ENCODE measurements at places on chromosomes 16 and 17.

DNA sequence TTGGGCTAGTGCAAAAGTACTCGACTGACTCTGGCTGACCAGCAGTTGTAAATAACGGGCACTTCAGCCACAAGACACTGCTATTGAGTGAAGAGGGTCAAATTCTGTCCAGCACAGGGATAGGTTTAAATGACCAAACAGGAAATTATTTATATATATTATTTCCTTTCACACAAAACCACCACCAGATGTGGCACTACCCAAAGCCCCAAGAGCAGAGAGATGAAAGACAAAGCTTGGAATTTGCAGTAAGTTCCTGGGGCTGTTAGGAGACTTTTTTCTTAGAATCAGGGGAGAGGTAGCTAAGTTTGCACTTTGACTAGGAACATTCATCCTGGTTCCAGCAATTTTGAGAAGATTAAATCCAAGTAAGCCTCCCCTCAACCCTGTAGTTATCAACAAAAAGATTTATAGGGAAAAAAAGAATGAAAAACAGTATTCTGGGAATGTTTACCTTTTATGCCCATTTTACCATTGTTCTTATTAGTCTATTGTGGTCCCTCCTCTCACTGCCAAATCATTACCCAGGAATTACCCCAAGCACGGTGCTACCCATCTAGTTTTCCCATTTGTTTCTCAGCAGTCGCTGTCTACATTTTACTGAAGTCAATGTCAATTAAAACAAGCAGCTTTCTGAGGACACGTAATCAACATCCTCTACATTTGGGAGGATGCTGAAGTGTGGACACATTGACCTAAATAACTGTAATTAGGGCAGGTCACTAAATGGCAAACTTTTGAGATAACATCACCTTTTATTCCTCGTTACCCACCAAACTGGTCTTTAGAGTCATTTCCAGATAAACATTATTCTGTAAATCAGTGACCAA lies 43.5 kb downstream of the GRB7 start:
- no peak for DNase-seq

DNA sequence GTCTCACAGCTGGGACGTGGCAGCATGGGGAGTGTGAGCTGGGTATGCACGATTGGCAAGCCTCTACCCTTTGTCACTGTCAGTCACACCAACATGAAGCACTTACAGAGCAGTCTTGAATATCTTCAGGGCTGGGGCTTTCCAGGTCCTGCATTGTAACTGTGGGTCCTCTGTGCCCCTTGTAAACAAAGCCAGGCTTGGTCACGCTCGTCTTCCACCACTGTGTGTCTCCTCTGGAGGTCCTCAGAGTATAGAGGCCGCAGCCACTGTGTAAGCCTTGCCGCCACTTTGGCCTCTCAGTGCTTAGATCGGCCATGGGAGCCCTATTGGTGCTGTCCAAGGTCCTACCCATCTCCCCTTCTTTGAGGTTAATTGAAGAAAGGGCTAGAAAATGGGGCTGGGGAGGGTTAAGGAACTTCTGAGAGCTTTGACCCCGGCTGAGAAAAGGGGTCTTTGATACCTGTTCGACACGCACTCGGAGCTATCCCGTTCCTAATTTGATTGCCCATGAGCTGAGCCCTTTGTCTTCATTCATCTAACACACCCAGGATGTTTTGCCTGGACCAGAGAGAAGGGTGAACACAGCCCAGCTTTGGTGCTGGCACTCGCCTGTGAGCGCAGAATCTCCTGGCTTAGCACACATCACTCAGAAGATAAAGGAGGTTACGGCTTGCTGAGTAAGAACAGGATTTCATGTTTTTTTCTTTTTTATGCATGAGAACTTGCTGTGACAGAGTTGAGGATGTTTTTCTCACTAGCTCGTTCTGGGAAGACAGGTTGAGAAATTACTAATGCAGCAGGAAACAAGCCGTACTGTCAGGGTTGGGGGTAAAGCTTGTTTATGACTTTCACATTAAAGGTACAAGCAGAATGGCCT lies 267.9 kb downstream of the CPPED1 start:
- no peak for DNase-seq

DNA sequence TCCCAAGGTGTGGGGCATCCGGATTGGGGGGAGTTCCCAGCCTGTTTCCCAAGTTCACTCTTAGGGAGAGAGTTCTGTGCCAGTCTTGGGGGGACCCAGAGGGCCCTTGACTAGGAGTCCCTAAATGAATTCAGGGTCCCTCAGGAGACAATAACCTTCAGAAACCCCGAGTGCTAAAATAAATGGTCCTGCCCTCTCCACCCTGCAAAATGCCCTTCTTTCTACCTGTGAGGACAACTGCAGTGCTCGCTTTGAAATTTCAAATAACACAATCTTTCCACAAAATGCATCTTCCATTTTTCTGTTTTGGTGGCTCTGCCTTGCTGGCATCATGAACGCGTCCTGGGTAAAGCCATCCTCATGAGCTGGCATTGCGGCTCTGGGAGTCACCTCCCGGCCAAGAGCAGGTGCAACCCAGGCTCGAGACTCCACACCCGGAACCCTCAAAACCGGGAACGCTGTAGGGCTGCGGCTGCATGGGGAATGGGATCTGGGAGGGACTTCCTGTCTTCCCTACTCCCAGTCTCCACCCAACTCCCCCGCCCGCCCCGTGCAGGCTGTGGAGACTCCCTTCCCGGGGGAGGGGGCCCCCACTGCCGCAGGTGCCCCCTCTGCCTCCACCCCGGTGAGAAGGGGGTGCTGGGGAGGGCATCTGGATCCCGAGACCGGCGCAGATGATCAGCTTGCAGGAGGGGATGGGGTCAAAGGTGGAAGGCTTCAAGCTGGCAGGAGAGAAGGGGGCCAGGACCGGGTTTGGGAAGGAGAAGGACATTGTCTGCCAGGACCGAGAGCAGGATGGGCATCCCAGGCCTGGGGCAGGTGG lies at the start of gene ZNF205:
TSS of gene ZNF205 (plus strand) at position 529 of the 823 bp plus-strand sequence. CDS start 845 bp downstream, outside the sequence.
- no peak for DNase-seq

DNA sequence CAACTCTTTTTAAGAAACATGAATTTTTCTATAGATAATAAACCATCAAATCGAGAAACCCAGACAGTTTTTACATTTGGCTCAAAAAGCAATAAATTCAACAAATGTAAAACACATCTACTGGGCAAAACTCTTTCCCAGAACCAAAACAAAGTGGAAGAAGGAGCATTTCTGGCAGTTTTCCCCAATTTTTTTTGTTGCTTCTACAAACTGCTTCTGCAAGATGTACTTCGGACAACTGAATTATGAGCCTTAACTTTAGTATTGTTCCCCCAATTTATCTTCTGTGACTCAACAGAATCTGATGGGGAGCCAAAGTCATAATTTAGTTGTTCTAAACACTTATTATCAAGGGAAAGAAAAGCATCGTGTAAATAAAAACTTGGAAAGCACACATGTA lies 1047.2 kb downstream of the CDH11 start:
- no peak for DNase-seq

DNA sequence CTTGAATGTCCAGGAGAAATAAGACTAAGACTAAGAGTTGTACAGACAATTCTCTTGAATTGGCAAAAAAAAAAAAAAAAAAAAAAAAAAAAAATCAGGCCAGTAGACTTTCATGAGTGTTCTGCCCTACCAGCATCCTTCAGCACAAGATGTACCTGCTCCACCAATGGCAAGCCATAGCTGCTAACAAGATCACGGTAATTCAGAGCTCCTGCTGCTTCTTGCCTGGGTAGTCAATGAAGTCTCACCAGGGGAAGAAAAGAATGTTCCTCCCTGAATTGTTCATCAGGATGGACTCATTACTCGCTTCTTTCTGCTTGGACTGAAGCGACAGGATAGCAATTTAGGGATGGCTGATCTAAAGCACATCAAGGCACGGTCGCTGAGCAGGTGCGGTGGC lies 31.1 kb upstream of the APOH start:
- DNase-seq: no peak

- no peak for DNase-seq
Observed at GRCh38 chr16:19274165-19274797, 11.2 kb upstream of the CLEC19A start.

DNA sequence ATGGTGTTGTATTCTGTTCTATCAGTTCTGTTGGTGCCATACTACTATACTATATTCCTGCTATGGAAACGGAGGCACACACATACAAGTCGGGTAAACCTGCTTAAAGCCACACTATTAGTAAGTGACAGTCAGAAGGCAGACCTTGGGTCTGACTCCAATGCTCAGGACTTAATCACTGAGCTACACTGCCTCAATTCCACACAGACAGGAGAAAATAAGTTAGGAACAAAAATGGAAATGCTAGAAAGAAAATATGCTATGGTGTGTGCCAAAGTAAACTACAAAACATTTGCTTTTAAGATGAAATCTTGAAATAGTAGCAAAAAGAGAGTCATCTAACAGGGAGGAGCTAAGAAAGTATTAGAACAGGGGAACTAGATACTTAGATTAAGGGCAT lies 48.1 kb downstream of the MYO1D start:
- no peak for DNase-seq

DNA sequence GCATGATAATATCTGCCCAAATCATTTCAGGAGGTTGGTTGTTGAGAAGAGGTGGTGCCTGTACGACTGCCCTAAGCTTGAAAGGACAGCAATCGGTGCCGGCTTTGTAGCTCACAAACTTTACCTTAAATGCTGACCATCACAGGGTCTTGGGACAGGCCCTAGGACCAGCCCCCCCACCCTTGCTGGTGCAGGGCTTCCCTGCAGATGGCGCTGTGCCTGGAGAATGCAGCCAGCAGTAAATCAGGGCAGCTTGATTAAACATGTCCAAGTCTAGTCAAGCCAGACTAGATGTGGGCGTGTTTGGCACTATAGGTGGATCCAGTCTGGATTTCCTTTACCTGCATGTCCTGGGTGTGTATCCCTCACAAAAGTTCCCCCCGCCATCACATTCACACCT lies 135.5 kb upstream of the CRHR1 start:
- DNase-seq: no peak

- DNase-seq: no peak
Observed at GRCh38 chr17:41322094-41322902, 6.8 kb upstream of the KRTAP17-1 start.

DNA sequence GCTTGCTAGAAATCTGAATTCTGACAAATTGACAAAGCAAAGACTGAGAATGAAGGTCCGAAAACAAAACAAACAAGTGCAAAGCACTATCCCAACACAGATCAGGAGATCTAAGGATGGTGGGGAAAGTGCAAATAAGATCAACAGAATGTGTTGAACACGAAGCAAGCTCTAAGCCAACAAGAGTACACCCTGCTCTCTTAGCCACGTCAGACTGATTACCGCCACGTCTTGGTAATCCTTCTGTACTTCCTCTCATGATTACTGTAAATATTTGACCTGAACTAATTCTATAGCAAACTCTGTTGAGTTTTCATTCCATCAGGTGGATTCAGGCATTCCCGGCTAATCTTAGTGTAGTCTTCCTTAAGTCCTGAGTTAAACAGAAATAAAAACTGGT lies 34.3 kb upstream of the ERCC4 start:
- DNase-seq: no peak

- DNase-seq: peak; percentile 29
Observed at GRCh38 chr17:46020023-46020761, 21.1 kb downstream of the STH start.

DNA sequence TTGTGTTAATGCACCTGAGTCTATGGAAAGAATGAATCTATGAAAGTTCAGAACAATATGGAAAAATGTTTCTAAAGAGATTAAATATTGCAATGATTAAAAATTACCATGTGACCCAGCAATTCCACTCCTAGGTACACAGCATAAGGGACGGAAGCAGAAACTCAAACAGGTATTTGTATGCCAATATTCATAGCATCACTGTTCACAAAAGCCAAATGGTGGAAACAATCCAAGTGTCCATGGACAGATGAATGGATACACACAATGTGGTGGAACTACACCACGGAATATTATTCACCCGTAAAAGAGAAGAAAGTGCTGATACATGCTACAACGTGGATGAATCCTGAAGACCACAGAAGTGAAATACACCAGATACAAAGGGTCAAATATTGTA lies 37.7 kb downstream of the VPS53 start:
- DNase-seq: no peak

- DNase-seq: peak; percentile 68
Observed at GRCh38 chr17:29145289-29146073, 34.7 kb downstream of the MYO18A start.

- peak; percentile 18 for DNase-seq
Observed at GRCh38 chr17:27630607-27631410, at the start of gene LGALS9. Gene LGALS9, plus strand, starts transcription at chr17:27631188. Its CDS starts 78 bp downstream, at chr17:27631266.

- no peak for DNase-seq
Observed at GRCh38 chr17:51044976-51045375, 75.7 kb downstream of the SPAG9 start.

DNA sequence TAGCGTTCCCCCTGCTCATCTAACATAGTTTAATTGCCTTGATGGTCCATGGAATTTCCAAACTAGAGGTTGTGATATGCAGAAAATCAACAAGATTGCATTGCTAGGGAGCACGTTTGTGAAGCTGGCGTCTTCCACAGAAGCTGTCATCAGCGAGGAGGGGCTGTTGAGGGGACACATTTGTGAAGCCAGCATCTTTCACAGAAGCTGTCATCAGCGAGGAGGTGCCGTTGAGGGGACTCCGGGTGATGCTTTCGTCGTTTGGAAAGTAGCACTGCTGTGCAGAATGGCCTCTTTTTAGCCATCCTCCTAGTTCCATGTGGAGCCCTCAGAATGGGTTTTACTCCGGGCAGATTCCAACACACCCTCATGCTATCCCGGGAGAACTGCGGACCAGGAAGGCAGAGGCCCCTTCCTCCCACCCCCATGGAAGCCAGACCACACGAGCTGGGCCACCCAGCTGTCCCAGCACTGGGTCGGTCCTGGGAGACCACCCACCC lies 119.6 kb upstream of the CHMP6 start:
- DNase-seq: no peak

DNA sequence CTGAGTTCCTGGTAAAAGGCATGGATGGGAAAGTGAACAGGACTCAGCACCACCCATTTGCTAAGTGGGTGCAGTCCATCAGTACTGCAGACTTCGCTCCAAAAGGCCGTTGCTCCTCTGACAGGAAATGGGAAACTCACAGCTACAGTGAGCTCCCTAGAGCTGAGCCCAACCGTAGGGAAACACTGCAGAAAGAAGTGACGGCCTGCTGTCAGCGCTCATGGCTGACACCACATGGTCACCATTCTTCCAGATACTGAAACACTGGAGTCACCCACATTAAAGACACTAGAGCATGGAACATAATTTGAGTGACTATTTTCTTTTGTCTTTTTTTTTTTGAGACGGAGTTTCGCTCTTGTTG lies 31.9 kb downstream of the UBE2O start:
- DNase-seq: no peak

GRCh38 chr16:67329901-67330300 lies 3.3 kb downstream of the LRRC36 start:
- DNase-seq: no peak

DNA sequence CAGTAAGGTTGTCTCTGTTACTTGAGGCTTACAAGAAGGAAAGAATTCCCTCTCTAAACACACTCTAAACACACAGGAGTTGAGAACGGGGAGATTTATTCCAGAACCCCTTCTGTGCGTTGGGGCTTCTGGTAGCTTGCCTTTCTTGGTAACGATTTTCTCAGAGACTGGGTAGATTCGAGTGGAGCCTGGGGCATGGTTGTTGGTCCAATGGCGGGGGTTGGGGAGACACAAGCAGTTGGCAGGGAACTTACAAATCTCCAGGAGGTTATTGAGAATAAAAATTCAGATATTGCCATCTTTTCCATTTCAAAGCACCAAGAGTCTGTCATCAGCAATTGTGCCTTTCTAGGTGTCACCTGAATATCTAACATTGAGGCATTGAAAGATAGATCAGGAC lies 251.7 kb downstream of the CDH13 start:
- no peak for DNase-seq

GRCh38 chr17:81513372-81513752 lies 763 bp upstream of the ACTG1 start:
- peak; percentile 64 for DNase-seq
